ENCODE measurements at places on chromosomes 5 and 9.

GRCh38 chr5:158373608-158374395, 514.9 kb upstream of the CLINT1 start:
- no peak for DNase-seq

DNA sequence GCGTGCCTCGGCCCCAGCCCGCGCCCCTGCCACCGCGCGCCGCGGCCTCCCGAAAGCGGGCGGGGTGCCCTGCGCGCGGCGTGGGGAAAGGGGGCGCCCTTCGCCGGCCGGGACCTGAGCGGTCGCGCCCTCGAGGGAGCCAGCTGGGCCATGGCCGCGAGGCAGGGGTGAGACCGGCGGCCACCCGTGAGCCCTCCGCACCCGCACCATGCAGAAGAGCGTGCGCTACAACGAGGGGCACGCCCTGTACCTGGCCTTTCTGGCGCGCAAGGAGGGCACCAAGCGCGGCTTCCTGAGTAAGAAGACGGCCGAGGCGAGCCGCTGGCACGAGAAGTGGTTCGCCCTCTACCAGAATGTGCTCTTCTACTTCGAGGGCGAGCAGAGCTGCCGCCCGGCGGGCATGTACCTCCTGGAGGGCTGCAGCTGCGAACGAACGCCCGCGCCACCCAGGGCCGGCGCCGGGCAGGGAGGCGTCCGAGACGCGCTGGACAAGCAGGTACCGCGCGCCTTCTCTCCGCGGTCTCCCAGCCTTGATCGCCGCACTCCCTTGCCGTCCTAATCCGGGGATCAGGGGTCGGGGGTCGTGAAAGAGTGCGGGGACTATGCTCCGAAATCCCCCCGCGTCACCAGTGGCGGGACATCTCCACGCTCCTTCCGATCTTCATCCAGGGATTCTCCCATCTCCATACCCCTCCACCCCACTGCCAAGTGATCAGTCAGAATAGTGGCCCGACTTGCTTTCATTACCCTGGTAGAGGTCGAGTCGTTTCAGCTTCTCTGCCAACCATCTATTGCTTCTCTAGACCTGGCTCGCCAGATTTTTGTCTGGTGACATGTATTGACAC, 590 bp downstream of the RASGRF2 start:
- peak; percentile 55 for DNase-seq

DNA sequence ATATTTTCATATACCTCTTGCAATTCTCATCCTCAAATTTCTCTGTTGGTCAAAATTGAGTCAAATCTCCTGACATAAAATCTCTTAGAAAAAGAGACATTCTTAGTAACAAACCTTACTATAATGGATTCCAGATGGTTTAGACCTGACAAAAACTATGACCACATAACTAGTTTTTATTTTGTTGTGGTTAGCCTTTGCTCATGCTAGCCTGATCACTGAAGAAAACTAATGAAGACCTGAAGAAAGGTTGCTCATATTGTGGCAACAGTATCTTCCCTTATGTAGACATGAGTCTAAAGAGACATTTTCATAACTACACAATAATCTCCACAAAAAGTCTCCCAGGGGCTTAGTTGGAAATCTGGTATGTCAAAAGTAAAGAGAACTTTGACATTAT, 274.1 kb upstream of the TMEM161B start:
- no peak for DNase-seq

- no peak for DNase-seq
Measured at GRCh38 chr5:87268970-87269377, 1.3 kb downstream of the RASA1 start.

GRCh38 chr9:131432050-131432449, 38.2 kb downstream of the PRRC2B start:
- DNase-seq = no peak

Data from nucleus accumbens (tissue), 56 donors.